ENCODE measurements at places on chromosomes 2 and 18. TPM values are rescaled to one million over a fixed set of nuclear protein-coding genes. Genes with fewer than 3 reads are reported as not detected.

The C18orf54 gene
- total RNA-seq: 10.2 TPM

The AAMP gene
- total RNA-seq: 160 TPM

The SGO2 gene
- total RNA-seq: 27.8 TPM

The ALK gene
- total RNA-seq: under 0.01 TPM

The RND3 gene
- total RNA-seq: 1,131 TPM

The LRPPRC gene
- total RNA-seq: 76.1 TPM

The LAMA3 gene
- total RNA-seq: 30.5 TPM

The TRABD2A gene
- total RNA-seq: 2.5 TPM

The EVX2 gene
- 0.11 TPM for total RNA-seq

The TUBA4B gene
- total RNA-seq: 0.11 TPM

The FHL2 gene
- total RNA-seq: 148 TPM

The UGT1A8 gene
- total RNA-seq: 0.12 TPM

The PIKFYVE gene
- 38.1 TPM for total RNA-seq

The REG1B gene
- not detected for total RNA-seq

The MTLN gene
- total RNA-seq: 41.5 TPM

The REG3A gene
- not detected for total RNA-seq

The MAL gene
- total RNA-seq: not detected

The EGR4 gene
- total RNA-seq: not detected

The GDF7 gene
- total RNA-seq: 4.0 TPM

The IL1B gene
- 1.7 TPM for total RNA-seq

The ATP6V1B1 gene
- 0.62 TPM for total RNA-seq

The ABCB11 gene
- total RNA-seq: not detected

The TEX51 gene
- not detected for total RNA-seq

The GCG gene
- total RNA-seq: not detected

The POTEI gene
- not detected for total RNA-seq

The EFR3B gene
- total RNA-seq: 0.87 TPM

The TRIM54 gene
- total RNA-seq: 0.33 TPM

The SGPP2 gene
- total RNA-seq: not detected

The KIF1A gene
- not detected for total RNA-seq

The CHRNG gene
- total RNA-seq: not detected

The SERPINB2 gene
- total RNA-seq: 2.4 TPM

The SLC20A1 gene
- total RNA-seq: 122 TPM

The GALR1 gene
- total RNA-seq: under 0.01 TPM

The RGPD3 gene
- 0.37 TPM for total RNA-seq

The CYP26B1 gene
- 0.33 TPM for total RNA-seq

The SYT4 gene
- not detected for total RNA-seq

The TRIM43 gene
- total RNA-seq: not detected

The GALNT13 gene
- 0.87 TPM for total RNA-seq

The KLHL30 gene
- not detected for total RNA-seq

The HOXD1 gene
- not detected for total RNA-seq

The SETBP1 gene
- total RNA-seq: 2.2 TPM

The REEP1 gene
- 0.11 TPM for total RNA-seq

The KCNG2 gene
- total RNA-seq: not detected

The COLEC12 gene
- 13.2 TPM for total RNA-seq

The ZNF142 gene
- total RNA-seq: 9.7 TPM

The FSHR gene
- not detected for total RNA-seq

The SIX2 gene
- 1.1 TPM for total RNA-seq

The KCNE4 gene
- total RNA-seq: 12.6 TPM

The ACADL gene
- 0.11 TPM for total RNA-seq

The APCDD1 gene
- total RNA-seq: not detected

The UGGT1 gene
- 142 TPM for total RNA-seq

All from uterine smooth muscle cell (primary cell).